Caco-2 (cell line): ENCODE measurements at places on chromosomes 5 and 9.

DNA sequence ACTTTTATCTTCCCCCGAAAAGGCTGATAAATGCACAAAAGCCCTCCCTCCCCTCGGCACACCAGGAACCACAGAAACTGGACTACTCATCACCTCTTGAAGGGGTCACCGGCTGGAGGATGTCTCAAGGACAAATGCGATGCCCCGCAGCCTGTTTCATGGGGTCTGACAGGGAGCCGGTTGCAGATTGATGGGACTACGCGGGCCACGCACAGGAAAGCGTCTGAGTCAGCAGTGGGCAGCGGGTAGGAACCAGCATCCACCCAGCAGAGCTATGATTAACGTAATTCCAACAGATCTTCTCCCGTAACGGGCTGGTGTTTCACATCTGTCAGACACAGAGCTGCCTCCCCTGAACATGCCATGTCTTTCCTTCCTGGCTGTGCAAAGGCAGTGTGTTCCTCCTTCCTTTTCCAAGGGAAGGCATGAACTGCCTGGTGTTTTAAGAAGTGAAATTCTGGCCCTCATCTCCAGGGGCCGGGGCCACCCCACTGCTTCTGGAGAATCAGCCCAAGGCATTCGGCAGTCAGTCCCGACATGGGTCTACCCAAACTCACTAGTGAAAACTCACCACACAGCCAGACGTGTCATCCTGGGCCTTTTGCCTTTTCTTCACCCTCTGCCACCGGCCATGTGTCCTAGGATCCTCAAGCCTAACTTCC, 144.4 kb upstream of the PHYKPL start:
- DNase-seq: no peak
- no peak overlapping the region for H3K4me3 ChIP-seq
- H3K27me3 ChIP-seq: no peaks in the 10 kb centered on the region
- no peaks in the 10 kb centered on the region for H3K36me3 ChIP-seq
- no peak overlapping the region for H3K27ac ChIP-seq
- H3K4me1 ChIP-seq: no peaks in the 10 kb centered on the region

DNA sequence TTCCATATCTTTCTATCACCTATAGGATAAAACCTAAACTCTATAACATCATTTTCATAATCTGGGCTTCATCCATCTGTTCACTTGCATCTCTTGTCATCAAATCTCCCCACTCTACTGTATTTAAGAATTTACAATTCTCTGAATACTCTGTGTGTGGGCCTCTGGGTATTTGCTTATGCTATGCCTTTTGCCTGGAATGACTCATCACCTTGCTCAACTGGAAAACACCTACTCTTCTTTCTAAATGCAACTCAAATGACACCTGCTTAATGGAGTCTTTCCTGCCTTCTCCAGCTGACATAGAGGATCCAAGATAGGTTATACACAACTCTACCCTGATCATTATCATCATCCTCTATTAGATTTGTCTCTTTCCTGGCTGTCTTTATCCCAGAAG, 421.7 kb downstream of the SPATA31D1 start:
- no peaks in the 10 kb centered on the region for H3K27me3 ChIP-seq
- peak overlapping the region; percentile 55 for H3K27ac ChIP-seq
- no peak for DNase-seq
- H3K4me1 ChIP-seq: no peaks in the 10 kb centered on the region; the same call in 1 of the 2 replicates

- no peak for DNase-seq
- H3K4me3 ChIP-seq: no peak overlapping the region
- H3K4me1 ChIP-seq: no peaks in the 10 kb centered on the region
- H3K27me3 ChIP-seq: no peaks in the 10 kb centered on the region
Observed at GRCh38 chr5:76305775-76306174, 97.3 kb upstream of the IQGAP2 start.

DNA sequence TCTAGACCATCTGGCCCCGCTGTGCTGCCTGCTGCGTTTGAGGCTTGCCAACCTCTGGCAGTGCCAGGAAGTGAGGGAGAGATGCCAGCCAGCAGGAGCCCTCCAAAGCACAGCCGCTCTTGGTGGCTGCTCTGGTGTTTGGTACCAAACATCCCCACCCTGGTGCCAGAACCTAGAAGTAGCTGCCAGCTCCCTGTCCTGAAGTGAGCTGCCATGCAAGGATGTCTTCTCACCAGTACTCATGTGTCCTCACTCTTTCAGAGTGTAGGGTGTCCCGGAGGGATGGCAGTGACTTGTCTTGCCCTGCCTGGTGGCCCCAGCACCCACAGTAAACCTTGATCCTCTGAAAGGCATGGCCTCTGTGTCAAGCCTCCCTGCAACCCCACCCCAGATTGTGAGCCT, 43.4 kb downstream of the AMBP start:
- H3K4me1 ChIP-seq: no peaks in the 10 kb centered on the region
- H3K27ac ChIP-seq: no peak overlapping the region
- no peak for DNase-seq
- no peaks in the 10 kb centered on the region for H3K27me3 ChIP-seq

- no peak overlapping the region for H3K4me3 ChIP-seq
- H3K27me3 ChIP-seq: no peaks in the 10 kb centered on the region; the same call in none of the 2 replicates
- no peaks in the 10 kb centered on the region for H3K4me1 ChIP-seq
- no peak for DNase-seq
Observed at GRCh38 chr5:168174376-168174775, 117.1 kb upstream of the WWC1 start.

DNA sequence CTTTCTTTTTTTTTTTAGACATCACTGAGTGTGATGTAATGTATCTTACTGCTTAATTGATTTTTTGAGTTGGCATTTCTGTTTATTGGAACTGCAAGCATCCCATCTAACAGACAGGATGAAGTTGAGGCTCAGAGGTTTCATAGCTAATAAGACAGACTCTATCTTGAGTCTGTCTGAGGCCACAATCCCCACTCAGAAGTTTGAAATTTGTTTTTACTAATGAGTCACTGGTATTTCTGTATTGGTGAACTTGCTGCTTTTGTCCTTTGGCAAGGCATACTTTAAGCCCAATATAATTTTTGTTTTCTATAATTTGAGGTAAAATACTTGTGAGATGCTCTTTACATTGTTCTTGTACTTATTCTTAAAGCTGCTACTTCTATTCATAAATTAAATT, 491.2 kb downstream of the PSAT1 start:
- no peak overlapping the region for H3K27ac ChIP-seq
- no peaks in the 10 kb centered on the region for H3K27me3 ChIP-seq
- H3K4me3 ChIP-seq: no peak overlapping the region
- H3K4me1 ChIP-seq: no peaks in the 10 kb centered on the region
